ENCODE measurements at places on chromosomes 3 and 15. TPM values are rescaled to one million over a fixed set of nuclear protein-coding genes. Genes with fewer than 3 reads are reported as not detected.

DNA sequence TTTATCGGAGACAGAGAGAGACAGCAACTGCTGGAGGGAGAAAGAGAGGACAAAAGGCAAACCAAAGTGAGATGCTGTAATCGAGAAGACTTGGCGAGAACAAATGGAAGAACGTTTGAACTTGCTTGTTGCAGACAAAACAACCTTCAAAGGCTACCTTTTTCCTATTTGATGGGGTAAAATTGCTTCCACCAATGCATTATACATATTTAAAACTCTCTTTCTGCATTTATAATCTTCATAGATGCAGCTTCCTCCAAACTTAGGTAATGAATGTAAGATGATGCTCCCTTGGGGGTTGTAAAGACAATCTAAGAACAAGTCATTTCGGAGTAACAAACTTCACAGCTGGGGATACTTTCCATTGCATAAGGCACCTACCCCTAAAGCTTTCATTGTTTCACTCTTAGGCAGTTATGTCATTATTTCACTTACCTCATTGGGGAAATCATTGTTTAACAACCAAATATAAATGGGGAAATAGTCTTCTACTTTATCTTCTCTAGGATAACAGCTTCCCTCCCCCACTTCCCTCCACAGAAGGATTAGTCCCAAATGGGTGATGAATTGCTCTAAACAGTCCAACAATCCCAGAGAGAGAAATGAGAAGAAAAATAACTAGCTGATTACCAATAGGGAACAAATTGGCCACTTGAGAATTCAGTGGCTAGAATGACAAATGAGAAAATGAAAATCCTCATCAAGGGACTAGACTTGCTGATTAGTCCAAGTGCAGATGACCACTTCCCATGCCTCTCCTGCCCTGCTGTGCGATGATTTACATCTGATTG lies 269.8 kb upstream of the ADAMTS9 start:
- H3K27ac ChIP-seq, result no peak overlapping the region
- no peaks in the 10 kb centered on the region for H3K4me1 ChIP-seq
- no peaks in the 10 kb centered on the region for H3K36me3 ChIP-seq
- H3K27me3 ChIP-seq, result no peaks in the 10 kb centered on the region
- no peak for DNase-seq

GRCh38 chr3:136184703-136185102 lies 11.4 kb downstream of the MSL2 start:
- no peaks in the 10 kb centered on the region for H3K36me3 ChIP-seq
- no peak overlapping the region for H3K27ac ChIP-seq
- no peak overlapping the region for H3K4me3 ChIP-seq
- H3K4me1 ChIP-seq, result no peaks in the 10 kb centered on the region

PLA2G4E gene
- total RNA-seq, result 0.18 TPM

RETNLB gene
- total RNA-seq, result not detected

DNA sequence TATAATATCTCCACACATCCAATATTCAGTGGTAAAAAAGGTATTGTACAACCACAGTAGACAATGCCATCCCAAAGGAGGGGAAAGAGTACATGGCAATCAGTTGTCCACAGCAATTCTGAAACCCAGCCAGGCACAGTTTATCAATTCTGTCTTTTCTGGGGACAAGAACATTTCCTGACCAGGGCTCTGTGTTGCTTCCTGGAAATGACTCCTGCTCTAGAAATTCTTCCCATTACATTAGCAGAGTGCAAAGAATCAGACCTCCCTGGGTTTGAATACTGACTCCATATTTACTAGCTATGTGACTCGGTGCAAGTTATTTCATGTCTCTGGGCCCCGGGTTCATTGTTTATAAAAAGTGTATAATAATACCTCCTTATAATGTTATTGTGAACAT lies 220.4 kb upstream of the CFAP20DC start:
- no peak overlapping the region for H3K27ac ChIP-seq
- no peak for DNase-seq
- no peaks in the 10 kb centered on the region for H3K36me3 ChIP-seq
- no peaks in the 10 kb centered on the region for H3K27me3 ChIP-seq

All from prostate gland (tissue), 2 donors.